ENCODE measurements at places on chromosomes 4 and X.

GRCh38 chrX:131704136-131704695 lies 160.3 kb downstream of the OR13H1 start:
- DNase-seq, result no peak

GRCh38 chrX:51614353-51615012 lies 4.2 kb downstream of the CENPVL3 start:
- DNase-seq, result peak; percentile 6

GRCh38 chrX:153960786-153961185 lies 10.8 kb downstream of the HCFC1 start:
- no peak for DNase-seq

DNA sequence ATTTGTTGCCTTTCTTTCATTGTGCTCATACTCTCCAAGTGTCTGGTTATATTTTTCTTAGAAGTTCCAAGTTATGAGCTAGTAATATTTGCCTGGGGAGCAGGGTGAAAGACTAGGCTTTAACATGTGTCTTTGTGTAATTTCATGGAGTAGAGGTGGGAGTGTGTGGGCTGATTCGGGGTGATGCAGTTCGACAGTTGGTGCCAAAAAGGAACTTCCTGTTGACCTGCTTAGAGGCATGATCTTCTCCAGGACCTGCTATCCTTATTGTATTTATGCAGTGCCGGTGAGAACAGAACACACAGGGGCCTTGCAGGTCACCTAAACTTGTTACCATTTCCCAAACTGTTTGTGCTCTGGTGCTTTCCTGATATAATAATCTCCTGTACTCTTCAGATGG lies 21.2 kb downstream of the USP53 start:
- no peak for DNase-seq

DNA sequence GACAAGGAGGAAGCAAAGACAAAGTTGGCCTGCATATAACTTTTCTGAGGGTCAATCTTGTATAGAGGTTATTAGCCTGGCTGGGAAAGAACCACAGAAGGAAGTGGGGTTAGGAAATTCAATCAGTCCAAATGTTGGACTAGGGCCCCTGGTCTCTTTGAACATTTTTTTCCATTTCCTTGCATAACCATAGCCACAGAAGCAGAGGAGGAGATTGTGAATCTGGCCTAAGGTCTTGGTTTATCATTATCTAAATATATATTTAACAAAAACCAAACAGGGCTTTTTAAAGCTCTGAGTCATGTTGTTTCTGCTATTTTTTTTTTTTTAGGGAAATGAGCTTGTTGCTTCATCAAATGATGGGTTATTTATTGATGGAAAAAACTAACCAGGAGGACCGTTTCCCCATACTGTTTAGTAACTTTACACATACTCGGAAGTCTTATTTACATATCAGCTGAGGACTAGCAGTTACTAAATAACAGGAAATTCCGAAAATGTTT lies 97.7 kb upstream of the ACSL4 start:
- no peak for DNase-seq
